Activated CD8-positive, alpha-beta memory T cell treated with anti-CD3 and anti-CD28 coated beads for 48 hours (primary cell): ENCODE measurements at places on chromosomes 3 and 15.

- DNase-seq, result no peak
These were observed 94.4 kb downstream of the DNASE1L3 start for GRCh38 chr3:58116161-58116955.

DNA sequence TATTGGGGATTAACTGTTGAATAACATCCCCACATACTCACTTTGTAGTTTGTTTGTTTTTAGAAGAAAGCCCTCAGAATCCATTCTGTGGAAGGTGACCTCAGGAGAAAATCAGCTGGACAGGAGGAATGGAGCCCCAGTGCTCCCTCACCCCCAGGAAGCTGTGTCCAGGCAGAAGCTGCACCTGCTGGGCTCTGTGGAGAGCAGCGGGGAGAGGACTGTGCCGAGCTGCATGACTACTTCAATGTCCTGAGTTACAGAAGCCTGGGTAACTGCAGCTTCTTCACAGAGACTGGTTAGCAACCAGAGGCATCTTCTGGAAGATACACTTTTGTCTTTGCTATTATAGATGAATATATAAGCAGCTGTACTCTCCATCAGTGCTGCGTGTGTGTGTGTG is 14.0 kb downstream of the TIGIT start:
- no peak for DNase-seq

- no peak for DNase-seq
These were observed 1.2 kb upstream of the PLIN1 start for GRCh38 chr15:89680282-89680873.

DNA sequence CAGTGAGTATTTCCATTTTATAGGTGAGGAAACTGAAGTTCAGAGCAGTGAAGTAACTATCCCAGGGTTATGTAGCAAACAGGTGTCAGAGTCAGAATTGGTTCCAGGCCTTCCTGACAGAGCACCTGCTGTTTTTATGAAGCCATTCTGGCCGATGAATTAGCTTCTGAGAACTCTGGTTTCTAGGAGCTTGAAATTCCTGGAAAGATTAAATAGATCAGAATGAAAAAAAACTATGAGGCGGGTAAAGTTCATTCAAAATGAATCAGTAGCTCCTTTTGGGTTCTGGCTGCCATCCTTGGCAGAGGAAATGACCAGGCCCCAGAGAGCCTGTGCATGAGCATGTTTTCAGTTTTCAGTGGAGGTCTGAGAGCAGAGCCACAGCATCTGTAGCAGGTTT is 59.3 kb upstream of the CFAP161 start:
- no peak for DNase-seq

DNA sequence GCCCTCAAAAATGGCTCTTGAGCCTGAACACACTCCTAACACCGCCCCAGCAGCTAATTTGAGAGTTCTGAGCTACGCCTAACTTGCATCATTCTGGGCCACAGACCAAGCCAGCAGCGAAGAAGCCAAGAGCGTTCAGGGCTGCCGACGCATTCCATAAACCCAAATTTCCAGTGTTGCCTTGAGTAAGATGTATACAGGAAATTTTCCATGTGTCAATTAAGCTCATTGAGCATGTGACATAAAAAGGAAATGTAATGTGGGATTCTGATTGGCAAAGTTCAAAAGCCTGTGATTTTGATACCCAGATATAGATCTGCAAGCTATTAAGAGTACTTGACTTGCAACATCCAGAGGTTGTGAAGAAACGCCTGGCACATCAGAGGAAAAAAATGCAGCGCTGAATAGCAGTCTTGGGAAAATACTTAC is 148.6 kb upstream of the NR2F2 start:
- DNase-seq, result no peak

DNA sequence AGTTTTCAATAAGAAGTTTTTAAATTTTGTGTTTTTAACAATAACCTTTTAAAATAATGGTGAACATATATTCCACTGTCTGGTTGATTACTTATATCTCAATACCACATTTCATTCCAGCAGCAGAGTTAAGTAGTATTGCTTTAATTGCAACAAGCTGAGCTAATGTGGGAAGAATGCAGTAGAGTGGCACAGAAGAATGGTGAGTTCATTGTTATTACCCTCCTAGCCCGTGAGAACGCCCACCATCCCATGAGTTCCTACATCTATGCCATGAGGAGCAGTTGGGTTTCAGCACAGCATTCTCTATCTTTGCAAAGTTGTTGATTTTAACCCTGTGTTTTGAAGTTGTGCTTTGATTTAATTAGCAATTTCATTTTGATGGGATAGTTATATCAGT is 17.8 kb upstream of the NR2E3 start:
- DNase-seq, result no peak

DNA sequence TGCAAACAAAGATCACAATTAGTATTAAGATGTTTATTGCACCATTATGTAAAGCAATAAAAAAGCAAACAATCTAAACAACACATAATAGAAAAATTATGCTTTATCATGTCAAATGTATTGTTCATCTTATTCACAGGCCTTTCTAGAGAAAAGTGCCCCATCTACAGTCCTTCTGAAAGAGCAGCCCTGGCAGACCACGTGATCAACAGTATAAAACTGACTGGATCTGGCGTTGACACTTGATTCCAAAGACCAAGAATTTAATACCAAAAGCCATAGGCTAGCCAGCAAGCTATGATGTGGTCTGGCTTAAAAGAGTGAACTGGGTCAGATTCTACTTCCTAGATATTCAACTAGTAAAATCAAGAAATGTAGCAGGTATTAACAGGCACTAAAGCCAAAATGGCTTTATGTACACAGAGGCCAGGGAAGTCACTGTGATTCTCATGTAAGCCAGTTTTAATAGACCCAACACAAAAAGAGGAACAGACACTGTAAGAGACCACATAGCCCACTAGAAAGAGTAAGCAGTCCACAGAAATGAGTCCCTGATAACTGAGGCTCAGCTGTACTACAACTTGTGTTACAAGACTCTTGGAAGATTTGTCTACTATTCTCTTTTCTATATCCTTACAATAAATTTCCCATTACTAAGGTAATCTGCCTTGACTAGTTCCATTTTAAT is 32.5 kb downstream of the DMXL2 start:
- DNase-seq, result no peak

DNA sequence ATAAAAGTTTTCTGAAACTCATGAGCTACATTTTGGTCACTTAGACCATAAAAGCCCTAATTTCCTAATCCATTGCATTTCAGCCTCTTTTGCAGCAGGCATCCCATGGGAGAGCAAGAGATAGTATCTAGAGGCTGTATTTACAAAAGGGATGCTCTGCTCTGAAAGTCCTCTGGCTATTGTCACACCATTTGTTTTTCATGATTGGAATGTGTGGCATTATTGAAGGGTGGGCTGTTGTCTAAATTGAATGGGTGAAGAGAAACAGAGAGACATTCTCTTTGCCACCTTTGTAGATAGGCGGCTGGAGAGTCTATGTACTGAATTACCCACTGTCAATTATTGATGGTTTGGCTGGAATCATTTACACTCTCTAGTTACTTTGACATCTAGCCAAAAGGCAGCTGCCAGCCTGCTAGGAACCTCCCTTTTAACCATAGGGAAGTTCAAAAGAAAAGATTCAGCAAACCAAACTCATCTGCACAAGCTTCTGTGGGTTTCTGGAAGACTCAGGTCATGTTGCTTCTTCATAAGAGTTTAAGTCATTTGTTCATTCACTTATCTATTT is 89.8 kb upstream of the RARB start:
- DNase-seq, result no peak

GRCh38 chr3:23602971-23603370 is 202.8 kb upstream of the UBE2E1 start:
- DNase-seq, result no peak

- no peak for DNase-seq
These were observed 112.4 kb upstream of the BHLHE40 start for GRCh38 chr3:4866866-4867265.

DNA sequence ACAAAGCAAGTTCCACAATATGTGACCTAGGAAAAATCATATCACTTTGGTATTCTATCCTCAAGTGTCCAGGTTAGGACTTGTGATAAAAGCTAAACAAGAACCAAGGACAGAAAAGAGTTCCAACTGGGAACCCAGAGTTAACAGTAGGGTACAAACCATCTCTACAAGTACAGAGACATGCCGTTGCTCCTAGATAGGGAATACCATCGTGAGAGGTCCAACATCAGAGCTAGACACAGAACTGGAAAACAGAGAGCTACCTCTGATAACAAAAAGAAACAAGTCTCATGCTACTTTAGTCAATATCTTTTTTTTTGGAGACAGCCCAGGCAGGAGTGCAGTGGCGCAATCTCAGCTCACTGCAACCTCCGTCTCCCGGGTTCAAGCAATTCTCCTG is 37.8 kb downstream of the SMARCC1 start:
- no peak for DNase-seq

- DNase-seq, result no peak
These were observed 31.4 kb downstream of the SLC49A4 start for GRCh38 chr3:122826278-122826677.

GRCh38 chr15:40040293-40040635 is 1.3 kb upstream of the SRP14 start:
- DNase-seq, result no peak

GRCh38 chr3:9653565-9654248 is 4.4 kb downstream of the MTMR14 start:
- no peak for DNase-seq

GRCh38 chr15:62889734-62890505 is 152.6 kb upstream of the TPM1 start:
- no peak for DNase-seq

DNA sequence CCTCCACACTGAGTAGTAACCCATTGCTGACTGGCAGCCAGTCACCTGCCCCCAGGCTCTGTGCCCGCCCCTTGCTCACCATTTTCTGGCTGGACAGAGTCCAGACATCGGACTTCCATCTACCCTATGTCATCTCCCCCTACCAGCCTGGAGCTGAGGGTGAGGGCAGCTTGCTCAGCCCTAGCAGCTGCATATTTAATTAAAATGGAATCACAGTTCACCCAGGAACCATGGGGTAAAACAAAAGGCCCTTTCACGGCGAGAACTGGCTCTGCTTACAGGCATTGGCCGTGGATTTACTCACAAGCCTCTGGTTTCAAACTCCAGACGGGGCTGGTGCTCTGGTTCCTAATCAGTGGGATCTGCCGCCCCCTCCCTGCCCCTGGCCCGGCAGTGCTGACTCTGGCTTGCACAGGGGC is 94.9 kb upstream of the ATP2B2 start:
- DNase-seq, result no peak

- DNase-seq, result no peak
These were observed 22.0 kb downstream of the TSEN2 start for GRCh38 chr3:12506201-12506709.

DNA sequence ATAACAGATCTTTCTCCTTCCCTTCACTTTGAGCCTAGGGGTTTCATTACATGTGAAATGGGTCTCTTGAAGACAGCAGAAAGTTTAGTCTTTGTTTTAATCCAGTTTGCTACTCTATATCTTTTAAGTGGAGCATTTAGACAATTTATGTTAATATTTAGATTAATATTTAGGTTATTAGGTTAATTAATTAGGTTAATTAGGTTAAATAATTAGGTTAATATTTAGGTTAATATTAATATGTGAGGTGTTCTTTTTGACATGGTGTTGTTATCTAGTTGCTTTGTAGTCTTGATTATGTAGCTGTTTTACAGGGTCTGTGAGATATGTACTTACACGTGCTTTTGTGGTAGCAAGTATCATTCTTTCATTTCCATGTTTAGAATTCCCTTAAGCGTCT is 312.9 kb downstream of the NEK10 start:
- DNase-seq, result no peak

DNA sequence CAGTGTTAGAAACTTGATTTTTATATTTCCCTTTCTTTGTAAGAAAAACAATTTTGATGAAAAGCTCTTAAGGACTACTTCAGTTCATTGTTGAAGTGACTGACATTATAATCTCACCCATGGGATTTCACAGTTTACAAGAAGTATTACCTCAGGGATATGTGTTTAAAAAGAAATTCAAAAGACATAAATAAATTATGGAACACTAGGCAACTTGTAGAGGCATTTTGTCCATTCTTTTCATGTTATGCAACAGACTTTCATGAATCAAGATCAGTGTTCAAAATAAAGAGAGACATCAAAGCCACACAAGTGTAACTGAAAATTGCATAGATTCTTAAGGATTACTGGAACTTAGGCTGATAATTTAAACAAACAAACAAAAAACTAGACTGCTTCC is 196.8 kb upstream of the AGTR1 start:
- DNase-seq, result no peak

- no peak for DNase-seq
These were observed 56.1 kb upstream of the CMSS1 start for GRCh38 chr3:99761415-99762165.

- no peak for DNase-seq
These were observed 80.8 kb downstream of the GSK3B start for GRCh38 chr3:120013481-120013880.

DNA sequence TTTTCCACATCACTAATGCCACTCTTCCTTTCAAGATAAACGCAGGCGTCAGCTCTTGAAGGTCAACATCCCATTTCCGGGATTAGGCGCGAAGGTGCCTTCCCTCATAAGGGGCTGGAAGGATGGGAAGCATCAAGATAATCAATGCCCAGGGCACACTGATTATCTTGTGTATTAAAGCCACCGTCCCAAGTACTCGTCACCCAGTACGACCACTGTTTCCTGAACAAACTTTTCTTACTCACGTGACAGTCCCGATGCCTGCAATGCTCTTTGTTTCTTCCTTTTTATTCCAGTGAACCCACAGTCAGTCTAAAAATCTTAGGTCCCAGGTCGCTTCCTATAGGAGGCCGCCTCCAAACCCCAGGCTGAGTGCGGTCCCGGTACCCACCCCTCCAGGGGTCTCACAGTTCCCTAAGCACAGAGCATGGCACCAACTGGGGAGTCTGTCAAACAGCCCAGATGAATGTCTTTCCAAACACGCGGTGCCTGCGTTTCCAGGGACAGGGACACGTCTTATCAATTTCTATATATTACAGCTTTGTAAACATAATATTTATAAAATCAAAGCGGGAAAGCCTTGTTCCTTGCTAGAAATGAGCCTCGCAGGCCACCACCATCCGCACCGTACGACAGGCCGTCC is 589 bp downstream of the ANAPC13 start:
- no peak for DNase-seq

DNA sequence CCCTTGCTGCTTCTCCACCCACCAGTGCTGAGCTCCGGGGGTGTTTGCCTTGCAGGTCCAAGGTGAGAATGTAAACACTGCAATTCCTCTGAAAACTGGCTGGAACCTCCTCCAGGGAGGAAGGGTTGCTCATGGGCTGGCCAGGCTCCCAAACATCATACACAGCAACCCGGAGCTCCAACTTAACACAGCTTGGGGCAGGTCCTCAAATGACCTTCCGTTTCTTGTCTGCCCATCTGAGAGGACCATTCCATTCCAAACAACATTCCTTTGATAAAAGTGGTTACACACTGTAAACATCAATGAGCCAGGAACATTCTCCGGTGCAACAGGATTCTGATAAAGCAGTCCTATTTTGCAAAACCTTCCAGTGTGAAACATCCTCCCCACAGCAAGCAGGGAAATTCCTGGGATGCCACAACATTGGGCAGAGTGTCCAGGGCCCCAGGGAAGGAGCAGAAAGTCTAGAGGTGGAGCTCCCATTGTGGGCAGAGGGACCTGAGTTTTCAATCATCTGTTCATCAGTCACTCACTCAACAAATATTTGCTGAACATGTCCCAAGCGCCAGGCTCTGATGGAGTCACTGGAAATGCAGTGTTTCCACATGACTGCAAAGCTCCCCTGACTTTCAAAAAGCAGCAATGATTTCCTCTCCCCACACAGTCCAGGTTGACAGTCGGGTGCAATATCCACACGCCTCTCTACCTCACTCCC is 7.3 kb upstream of the HEG1 start:
- DNase-seq, result no peak
